Astrocyte (in vitro differentiated cells and primary cell): ENCODE measurements at places on chromosomes 4 and X. TPM values are rescaled to one million over a fixed set of nuclear protein-coding genes. Genes with fewer than 3 reads are reported as not detected.
A peak's percentile ranks its signal among the peaks of the same experiment; 100 is the strongest.

The ATRX gene
- total RNA-seq, result 99.6 and 106 TPM in 2 replicates

The SMR3A gene
- total RNA-seq, result not detected in 2 replicates

The PDE6B gene
- total RNA-seq, result 2.8 and 3.7 TPM in 2 replicates

The PAGE1 gene
- total RNA-seq, result not detected in 2 replicates

The SGCB gene
- 75.6 and 81.1 TPM in 2 replicates for total RNA-seq

The ARHGEF38 gene
- total RNA-seq, result not detected in 2 replicates

DNA sequence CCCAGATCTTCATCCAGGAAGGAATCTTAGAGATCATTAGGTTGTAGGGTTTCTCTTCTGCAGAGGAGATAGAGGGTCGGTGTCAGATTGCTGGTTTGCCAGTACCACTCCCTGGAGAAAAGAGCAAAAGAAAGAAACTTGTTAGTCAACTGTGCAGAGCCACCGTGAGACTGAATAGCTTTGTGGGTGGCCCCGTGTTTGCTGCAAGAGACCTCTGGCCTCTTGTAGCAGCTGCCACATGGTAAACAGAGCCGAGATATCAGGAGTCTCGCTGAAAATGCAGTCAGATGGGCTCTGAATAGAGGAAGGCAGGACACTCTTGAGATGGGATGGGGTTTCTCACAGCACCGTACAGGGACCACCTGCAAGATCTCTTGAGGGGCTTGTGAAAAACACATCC, 149.7 kb downstream of the PTTG2 start:
- no peaks in the 10 kb centered on the region for H3K27me3 ChIP-seq
- no peaks in the 10 kb centered on the region for H3K36me3 ChIP-seq
- H3K4me1 ChIP-seq, result peaks cover 8% of the 10 kb centered on the region
- DNase-seq, result no peak

DNA sequence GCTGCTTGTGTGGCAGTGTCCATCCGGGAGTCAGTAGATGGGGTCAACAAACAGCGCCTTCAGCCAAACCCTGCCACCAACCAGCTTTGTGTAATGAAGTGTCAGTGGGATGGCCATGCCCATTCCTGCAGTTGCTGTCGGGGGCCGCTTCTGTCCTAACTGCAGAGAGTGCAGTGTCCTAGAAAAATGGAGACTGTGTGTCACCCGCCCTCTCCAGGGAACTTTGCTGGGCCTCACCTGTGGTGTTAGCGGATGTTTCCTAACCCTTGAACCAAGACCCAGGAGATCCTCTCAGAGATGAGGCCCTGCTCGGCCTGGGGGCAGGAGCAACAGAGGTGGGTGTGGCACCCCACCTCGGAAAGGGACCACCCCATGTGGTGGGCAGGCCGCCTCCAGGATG, 35.3 kb upstream of the HGFAC start:
- no peaks in the 10 kb centered on the region for H3K27me3 ChIP-seq
- DNase-seq, result no peak
- H3K36me3 ChIP-seq, result no peaks in the 10 kb centered on the region
- H3K4me3 ChIP-seq, result no peak overlapping the region

DNA sequence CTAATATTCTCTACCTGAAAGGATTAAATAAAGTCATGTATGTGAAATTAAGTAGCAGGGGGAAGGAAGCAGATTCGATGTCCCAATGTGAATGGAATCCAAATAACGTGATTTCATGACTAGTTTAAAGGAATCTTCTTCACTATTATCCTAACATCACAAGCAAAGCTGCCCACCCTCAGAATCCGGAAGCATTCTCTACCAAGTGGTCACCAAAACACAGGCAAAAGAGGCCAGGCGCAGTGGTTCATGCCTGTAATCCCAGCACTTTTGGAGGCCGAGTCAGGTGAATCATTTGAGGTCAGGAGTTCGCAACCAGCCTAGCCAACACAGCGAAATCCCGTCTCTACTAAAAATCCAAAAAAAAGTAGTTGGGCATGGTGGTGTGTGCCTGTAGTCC, 212.9 kb downstream of the LDB2 start:
- H3K27ac ChIP-seq, result peak overlapping the region; percentile 90
- peak; percentile 77 for DNase-seq
- H3K27me3 ChIP-seq, result no peaks in the 10 kb centered on the region
- H3K4me1 ChIP-seq, result peaks cover 35% of the 10 kb centered on the region
- no peak overlapping the region for H3K4me3 ChIP-seq

DNA sequence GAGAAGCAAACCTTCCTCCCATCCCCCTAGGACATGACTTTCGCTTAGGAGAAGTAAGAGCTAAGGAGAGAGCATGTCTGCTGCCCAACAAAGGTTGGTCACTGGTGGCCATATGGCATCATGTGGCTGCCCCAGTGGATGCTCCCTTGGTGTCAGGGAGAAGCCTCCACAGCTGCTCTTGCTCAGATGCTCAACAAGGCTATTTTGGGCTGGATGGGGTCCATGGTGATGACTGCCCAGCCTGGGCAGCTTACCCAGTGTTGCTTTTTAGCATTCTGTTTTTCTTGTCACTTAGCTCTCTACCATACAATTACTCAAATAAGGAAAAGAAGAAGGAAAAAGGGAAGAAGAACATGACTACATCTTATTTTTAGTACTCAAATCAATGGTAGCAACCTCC, 48.9 kb upstream of the PPARGC1A start:
- peaks cover 13% of the 10 kb centered on the region for H3K4me1 ChIP-seq
- no peak for DNase-seq
- no peaks in the 10 kb centered on the region for H3K36me3 ChIP-seq
- H3K27me3 ChIP-seq, result no peaks in the 10 kb centered on the region

GRCh38 chrX:5842601-5843000, 386.1 kb downstream of the NLGN4X start:
- H3K4me3 ChIP-seq, result no peak overlapping the region
- H3K27me3 ChIP-seq, result no peaks in the 10 kb centered on the region
- no peak for DNase-seq
- H3K27ac ChIP-seq, result no peak overlapping the region
- no peaks in the 10 kb centered on the region for H3K36me3 ChIP-seq
